Astrocyte of the cerebellum (primary cell): ENCODE measurements at places on chromosomes 4 and X.

DNA sequence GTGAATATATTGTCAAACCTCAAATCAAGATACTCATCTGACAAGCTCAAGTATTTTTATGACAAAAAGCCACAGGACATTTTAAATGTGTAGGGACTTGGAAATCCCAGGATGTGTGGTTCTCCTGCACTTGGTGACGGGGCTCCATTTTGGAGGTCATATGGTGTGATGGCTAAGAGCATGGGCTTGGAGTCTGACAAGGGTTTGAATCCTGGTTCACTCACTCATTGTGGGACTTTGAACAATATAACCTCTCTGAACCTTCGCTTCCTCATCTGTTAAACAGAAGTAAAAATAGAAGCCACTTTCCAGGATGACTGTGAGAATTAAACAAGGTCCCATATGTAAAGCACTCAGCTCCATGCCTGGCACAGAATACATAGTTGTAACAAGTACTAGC, 99.6 kb downstream of the SMIM20 start:
- no peak for DNase-seq

DNA sequence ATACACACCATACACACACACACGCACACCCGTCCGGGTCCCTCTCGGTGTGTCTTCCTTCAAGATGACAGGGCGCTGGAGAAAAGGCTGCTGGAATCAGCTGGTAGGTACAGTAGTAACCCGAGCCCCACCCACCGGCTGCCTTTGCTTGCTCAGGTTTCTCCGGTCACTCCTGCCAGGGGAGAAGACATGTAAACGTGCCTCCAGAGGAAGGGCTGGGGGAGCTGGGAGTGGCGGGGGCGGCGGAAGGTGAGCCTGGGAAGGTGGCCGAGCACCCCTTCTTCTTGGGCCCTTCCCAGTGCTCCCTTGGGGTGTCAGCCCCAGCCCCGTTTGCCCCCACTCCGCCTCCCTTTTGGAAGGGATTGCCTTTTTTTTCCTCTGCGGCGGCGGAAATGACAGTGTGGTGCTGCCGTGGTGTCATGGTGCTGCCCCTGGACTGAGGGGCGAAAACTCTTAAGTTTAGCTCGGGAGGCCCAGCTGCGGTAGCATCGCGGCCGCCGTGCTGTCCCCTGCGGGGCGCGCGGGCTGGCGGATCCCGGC, at the start of gene MID2:
Gene MID2, plus strand, starts transcription at position 169 of the 540 bp plus-strand sequence. CDS start 561 bp downstream, outside the sequence.
- no peak for DNase-seq

GRCh38 chr4:48558819-48559218, 68.8 kb downstream of the ZAR1 start:
- DNase-seq, result no peak

DNA sequence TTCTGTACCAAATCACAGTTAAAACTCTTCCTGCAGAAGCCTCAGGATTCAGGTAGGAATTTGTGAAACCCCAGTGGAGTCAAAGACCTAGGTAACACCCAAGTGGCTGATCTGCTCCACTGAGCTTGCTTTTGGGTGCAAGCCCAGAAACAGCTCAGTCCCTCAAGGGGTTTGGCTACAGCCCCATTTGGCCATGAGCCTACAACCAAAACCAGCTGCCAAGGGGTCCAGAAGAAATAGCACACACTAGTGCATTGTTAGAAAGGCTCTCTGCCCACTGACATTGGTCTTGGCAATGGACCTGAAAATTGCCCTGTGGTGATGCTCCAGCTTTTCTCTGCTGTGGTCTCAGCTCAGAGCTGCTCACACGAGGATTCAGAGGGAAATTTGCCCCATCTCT, 577.4 kb upstream of the INTU start:
- peak; percentile 95 for DNase-seq

GRCh38 chr4:10046471-10046870, 25.2 kb upstream of the SLC2A9 start:
- no peak for DNase-seq

- no peak for DNase-seq
These were observed 177.1 kb downstream of the CBR4 start for GRCh38 chr4:168832763-168833575.
